ENCODE measurements at places on chromosomes 1 and 21.

DNA sequence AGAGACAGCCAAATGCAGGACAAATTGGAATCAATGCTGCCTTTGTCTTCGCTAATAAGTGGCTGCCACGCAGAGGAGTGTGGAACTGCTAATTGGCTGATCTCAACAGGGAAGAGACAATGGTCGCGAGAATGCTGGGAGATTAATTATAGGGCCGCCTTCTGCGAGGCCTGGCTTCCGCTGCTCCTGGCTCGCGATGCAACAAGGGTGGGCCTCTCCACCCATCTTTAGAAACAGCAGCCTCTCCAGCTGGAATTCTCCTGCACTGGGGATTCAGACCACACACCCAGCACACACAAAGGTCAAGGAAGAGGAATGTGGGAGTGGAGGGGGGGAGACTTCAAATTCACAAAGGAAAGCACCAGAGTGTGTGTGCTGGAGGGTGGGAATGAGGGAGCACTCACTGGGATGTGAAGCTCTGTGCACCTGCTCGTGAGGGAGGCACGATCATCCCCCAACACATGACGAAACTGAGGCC lies 200.7 kb upstream of the GRIK3 start:
- peak; percentile 6 for DNase-seq

GRCh38 chr1:185396126-185396525 lies 79.1 kb upstream of the IVNS1ABP start:
- no peak for DNase-seq

DNA sequence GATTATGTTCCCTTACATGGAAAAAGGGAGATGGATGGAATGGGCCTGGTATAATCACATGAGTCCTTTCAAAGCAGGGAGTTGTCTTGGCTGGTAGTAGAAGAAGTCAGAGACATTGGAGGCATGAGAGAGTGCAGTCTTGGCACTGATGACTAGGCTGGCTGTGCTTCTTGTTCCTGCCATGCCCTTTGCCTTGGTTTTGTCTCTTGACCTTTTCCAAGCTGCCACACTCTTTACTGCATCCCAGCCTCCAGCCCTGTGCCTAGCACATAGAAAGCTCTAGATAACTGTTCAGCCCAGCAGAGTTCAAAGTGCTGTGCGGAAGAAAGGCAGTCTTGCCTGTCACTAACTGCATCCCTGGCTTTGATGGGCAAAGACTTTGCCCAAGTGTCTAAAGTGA lies 412.6 kb downstream of the PRDM2 start:
- no peak for DNase-seq

GRCh38 chr1:64599242-64599641 lies 129.3 kb downstream of the CACHD1 start:
- no peak for DNase-seq

GRCh38 chr1:106534612-106535011 lies 521.9 kb upstream of the PRMT6 start:
- no peak for DNase-seq

GRCh38 chr1:169574336-169574735 lies 11.9 kb downstream of the F5 start:
- no peak for DNase-seq

- no peak for DNase-seq
Observed at GRCh38 chr1:160255781-160256300, 6.5 kb downstream of the DCAF8 start.

GRCh38 chr1:228405979-228406228 lies 731 bp downstream of the TRIM11 start:
- no peak for DNase-seq

GRCh38 chr1:147541672-147542568 lies 619 bp downstream of the BCL9 start:
- DNase-seq: peak; percentile 83

DNA sequence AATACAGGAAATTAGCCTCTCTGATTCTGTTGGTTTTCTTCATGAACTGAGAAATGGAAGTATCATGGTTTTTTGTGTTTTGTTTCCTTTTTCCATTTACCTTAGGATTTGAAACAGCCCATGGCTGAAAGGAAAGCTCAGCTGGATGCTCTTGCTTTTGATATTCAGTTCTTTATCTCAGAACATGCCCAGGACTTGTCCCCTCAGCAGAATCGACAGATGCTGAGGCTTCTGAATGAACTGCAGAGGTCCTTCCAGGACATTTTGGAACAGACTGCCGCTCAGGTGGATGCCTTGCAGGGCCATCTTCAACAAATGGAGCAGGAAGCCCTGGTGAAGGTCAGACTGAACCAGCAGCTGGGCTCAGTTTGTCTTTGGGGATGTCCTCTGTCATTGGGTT lies 142.4 kb downstream of the MACF1 start:
- DNase-seq: no peak

DNA sequence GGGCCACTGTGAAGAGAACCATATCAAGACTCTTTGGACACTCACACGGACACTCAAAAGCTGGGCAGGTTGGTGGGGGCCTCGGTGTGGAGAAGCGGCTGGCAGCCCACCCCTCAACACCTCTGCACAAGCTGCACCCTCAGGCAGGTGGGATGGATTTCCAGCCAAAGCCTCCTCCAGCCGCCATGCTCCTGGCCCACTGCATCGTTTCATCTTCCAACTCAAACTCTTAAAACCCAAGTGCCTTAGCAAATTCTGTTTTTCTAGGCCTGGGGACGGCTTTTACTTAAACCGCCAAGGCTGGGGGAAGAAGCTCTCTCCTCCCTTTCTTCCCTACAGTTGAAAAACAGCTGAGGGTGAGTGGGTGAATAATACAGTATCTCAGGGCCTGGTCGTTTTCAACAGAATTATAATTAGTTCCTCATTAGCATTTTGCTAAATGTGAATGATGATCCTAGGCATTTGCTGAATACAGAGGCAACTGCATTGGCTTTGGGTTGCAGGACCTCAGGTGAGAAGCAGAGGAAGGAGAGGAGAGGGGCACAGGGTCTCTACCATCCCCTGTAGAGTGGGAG lies 36.3 kb upstream of the TDRD10 start:
- DNase-seq: no peak

DNA sequence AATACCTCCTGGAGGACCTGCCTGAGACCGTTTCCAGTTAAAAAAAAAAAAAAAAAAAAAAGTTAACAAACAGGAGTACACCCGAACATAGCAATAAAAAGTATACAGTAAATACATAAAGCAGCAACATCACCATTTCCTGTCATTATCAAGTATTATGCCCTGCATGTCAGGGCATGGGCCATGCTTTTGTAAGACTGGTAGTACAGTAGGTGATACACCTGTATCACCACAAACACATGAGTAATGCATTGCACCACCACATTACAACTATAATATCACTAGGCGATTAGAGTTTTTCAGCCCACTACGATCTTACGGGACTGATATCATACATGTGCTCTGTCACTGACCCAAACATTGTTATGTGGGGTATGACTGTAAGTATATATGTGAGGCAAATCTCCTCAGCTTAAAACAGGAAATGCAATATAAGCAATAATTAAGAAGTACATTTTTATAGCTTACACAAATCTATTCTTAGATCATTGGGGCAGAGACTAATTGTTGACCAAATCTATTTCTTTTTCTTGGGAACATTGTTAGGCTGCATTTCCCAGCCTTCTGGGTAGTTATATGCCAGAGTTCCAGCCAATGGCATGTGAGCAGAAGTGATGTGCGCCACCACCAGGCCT lies 98.1 kb downstream of the PLD5 start:
- no peak for DNase-seq

GRCh38 chr1:20154301-20154831 lies 15.2 kb downstream of the PLA2G2F start:
- DNase-seq: no peak

DNA sequence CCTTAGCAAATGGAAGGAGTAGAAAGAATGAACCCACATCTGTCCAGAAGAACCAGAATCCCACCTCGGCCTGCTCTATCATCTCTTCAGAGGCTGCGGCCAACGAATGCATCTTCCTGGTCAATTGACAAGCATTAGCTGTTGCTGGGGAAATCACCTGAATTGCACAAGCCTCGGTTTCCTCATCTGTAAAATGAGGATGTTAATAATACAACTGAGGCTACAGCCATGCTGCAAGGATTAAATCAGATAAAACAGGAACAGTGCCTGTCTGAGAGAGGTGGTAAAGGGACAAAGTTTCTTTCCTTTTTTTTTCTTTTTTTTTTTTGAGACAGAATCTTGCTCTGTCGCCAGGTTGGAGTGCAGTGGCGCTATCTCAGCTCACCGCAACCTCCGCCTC lies 99.8 kb downstream of the KIF14 start:
- DNase-seq: no peak
